Epithelial cell of proximal tubule (primary cell): ENCODE measurements at places on chromosomes 12 and 14. TPM values are rescaled to one million over a fixed set of nuclear protein-coding genes. Genes with fewer than 3 reads are reported as not detected.

DNA sequence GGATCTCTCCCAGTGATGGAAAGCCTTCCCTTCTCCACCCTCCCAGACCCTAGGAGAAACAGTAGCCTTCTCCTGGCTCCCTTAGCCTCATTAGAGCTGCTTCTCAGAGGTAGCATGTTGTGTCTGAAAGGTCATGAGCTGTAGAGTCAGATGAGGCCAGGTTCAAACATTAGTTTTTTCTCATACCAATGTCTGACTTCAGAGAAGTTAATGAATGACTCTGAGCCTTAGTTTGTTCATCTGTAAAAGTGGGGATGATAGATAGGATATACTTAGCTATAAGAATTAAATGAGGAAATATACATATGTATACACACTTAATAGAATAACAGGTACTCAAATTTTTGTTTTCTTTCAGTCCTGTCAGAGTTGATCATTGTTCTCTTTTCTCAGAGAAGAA, 523 bp downstream of the SLC6A13 start:
- no peak for DNase-seq

CCDC175 gene
- not detected in 2 replicates for total RNA-seq

AREL1 gene
- total RNA-seq = 28.9 and 35.7 TPM in 2 replicates

DNA sequence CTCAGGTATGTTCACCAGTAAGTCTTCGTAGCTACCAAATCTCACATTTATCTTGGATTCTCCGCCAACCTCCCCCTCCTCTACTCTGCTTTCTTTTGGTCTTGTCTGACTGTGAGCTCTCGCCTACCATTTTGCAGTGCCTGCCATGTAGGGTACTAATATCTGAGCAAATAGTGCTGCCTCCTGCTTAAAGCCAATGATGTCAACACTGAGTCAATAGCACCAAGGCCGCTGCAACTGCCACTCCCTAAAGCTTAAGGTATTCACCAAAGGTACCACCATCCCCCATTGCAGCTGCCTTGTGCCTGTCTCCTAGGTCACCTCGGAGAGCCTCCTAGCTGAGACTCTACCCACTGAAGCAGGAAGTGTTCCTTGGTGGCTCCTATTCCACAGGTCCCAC, 114.8 kb upstream of the FUT8 start:
- no peak for DNase-seq

KCNH5 gene
- total RNA-seq = not detected in 2 replicates

ABHD12B gene
- total RNA-seq = not detected in 2 replicates

DNA sequence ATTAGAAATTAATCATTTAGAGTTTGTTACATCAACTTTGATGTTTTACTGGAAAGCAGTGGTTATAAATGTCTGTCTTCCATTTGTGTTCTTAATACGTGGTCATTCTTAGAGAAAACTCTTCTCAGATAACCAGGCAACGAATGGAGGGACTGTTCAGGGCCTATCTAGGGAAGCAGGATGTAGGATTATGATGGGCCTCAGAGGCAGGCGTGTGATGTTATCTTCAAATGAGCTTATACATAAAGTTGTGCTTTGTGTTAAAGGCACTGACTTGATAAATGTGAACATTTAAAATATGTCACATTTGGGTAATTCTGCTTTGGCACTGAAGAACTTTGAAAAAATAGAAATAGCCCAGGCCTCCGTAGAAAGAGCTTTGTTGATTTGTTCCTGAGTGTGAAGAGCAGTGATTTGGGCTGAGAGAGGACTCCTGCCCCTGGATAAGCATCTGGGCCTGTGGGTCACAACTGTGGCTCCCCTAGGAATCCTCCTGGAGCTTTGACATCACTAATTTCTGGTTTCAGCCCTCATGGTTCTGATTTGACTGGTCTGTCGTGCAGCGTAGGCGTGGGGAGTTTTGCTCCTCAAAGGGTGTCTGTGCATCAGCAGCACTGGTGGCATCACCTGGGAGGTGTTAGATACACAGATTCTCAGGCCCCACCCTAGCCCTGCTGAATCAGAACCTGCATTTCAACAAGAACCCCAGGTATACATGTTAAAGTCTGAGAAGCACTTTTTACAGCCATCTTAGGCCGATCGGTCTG, 55.4 kb downstream of the SAMD4A start:
- DNase-seq = no peak

DNA sequence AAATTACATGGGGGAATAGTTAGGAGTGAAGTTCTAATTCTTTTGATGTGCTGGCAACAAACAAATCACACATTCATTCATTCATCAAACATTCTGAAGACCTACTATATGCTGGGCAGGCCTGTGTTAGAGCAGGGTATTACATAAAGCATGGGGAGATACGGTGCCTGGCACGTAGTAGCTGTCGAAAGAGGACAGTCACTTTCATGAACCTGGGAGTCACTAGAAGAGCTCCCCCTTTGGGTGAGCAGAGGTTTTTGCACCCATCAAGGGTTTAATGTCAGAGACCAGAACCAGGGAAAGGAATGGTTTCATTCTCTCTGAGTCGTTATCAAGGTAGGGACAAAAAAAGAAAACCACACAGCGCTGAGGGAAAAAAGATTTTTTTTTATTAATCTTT, 10.0 kb downstream of the LHX5 start:
- no peak for DNase-seq

SERPINA6 gene
- total RNA-seq = 0.81 and 1.4 TPM in 2 replicates

DNA sequence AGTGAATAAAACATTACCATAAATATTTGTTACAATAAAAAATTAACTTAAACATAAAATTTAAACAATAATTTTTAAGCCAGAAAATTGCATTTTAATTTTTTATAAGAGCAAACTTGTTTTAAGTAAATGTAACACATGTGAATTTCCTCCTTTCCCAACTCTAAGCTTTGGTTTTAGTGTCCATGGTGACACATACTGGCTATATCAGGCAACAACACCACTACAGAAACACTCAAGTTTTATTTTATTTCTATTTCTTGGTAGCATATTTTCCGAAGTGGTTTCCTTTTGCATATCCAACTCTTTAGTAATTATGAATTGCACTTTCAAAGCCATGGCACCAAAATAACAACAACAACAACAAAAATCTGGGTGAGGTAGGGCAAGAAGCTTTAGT, 2.2 kb downstream of the NELL2 start:
- DNase-seq = no peak

DNA sequence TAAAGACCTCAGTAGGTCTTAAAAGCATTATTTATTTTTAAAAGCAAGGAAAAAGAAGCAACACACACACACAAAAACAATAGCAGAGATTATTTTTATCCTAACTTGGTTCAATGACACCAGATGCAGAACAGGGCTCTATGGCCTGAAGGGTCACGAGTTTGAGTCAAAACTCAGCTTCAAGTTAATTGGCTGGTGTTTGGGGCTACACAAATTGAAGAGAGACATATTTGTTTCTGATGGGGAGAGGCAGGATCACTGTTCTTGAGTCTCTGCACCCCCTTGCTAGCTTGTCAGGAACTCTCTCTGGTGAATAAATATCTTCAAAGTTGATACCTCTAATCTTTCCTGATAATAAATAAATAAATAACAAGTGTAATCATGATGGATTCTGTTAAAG, 466.1 kb downstream of the PRKD1 start:
- DNase-seq = no peak

DNA sequence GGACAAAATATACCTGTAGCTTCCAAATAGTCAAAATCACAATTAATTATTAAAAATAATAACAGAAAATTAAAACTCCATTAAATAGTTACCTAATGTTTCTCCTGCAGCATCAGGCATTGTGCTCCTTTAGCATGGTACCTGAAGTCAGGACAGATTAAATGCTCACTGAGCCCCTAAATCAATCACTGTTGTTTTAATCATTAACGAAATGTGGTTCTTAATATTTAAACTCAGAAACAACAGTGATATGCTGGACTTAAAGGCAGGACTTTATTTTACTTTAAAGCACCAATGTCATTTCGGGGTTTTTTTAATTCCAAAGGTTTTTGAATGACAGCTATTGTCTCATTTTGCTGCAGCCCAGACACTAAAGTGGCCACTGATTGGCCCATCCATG, 2.0 kb upstream of the BMP4 start:
- no peak for DNase-seq

SPX gene
- 2.1 and 3.1 TPM in 2 replicates for total RNA-seq

KRT86 gene
- 2.2 and 2.7 TPM in 2 replicates for total RNA-seq
